Kidney epithelial cell (primary cell): ENCODE measurements at places on chromosomes 1 and 21.

- DNase-seq, result no peak
Observed at GRCh38 chr1:72851597-72851996, 569.3 kb upstream of the NEGR1 start.

DNA sequence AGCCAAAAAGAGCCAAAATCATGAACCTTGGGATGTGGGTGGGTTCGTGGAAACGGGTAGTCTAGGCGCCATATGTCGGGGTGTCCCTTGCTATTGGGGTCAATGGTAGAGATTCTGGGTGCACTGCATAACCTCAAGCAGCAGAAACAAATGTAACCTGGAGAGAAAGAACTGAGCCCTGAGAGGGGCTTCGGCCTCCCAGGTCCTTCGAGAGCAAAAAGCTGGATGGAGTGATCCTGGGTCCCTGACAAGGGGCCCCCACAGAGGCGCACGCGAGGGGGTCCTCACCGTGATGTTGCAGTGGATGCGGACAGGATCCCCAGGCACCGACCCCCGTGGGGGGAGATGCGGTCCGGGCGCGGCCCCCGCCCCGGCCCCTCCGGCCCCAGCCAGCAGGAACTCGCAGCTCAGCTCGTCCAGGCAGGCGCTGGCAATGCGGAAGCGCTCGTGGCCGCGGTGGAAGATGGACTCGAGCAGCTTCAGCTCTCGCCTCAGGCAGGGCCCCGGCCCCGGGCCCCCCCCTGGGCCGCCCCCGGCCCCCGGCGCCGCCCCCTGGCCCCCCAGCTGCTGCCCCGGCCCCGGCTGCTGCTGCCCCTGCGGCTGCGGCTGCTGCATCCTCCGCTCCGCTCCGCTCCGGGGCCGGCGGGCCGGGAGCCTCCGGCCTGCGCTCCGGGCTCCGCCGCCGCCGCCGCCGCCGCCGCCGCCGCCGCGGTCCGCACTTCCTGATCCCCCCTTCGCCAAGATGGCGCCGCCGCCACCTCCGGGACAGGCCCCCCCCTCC is at the start of gene UBE2Q1:
Gene UBE2Q1 (minus strand): TSS at position 724 of the 781 bp plus-strand sequence. CDS start 109 bp downstream, at position 615.
- DNase-seq, result no peak

DNA sequence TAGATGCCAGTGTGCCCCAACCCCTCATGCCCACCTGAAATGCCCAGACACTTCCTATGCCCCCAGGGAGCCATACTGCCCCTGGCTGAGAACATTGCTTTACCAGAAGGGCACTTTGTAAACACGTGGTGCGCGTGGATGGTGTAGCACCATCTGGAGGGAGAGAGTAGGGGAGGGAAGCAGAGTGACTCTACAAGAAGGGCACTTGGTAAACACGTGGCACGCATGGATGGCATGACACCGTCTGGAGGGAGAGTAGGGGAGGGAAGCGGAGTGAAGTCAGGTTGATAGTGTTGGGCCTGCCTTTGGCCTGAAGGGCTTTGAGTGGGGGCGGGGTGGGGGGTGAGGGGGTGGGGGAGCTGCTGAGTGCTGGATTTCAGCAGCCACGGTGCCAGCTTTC is 324.0 kb upstream of the VAMP3 start:
- no peak for DNase-seq

DNA sequence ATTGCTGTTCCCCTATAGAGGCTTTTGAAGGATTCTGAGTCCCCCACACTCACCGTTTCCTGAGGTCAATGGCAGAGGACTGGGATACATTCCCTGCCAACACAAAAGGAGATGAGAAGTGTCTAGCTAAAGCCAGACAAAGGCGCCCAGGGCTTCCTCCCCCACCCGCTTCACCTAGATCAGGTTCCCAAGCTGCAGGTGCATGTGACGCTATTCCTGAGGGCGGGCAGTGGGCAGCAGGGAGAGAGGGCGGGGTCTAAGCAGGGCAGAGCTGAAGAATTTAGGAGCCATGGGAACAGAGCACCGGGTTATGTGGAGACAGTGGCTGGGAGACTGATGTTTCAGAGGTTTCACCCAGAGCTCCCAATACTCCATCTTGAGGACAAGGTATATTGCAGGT is 6.0 kb upstream of the ARHGEF2 start:
- DNase-seq, result no peak

DNA sequence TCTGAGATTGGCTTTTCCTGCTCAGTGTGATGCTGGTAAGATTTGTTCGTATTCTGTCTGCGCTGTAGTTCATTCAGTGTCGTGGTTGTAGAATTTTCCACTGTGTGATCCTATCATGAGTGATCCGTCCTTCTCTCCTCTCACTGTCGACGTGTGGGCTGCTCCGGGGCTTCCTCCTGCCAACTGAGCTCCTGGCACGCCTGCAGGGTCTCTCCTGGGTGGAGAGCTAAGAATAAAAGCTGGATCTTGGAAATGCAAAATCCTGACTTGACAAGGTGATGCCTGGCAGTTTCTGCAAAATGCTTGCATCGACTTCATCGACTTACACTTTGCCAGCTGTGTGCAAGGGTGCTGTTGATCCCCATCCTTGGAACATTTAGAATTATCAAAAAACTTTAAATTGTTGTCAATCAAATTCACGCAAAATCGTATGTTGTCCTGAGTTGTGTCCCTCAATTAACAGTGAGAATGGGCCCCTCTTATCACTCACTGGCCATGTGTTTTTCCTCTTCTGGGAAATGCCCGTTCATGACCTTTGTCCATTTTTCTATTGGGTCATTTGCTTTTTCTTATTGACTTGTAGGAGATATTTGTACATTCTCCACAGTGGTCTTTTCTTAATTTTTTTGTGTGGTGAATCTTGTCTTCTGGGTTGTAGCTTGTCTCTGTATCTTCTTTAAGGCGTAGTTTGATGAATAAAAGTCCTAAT is 125.5 kb downstream of the CRYAA start:
- no peak for DNase-seq

GRCh38 chr1:36420409-36420808 is 22.7 kb upstream of the LSM10 start:
- no peak for DNase-seq

DNA sequence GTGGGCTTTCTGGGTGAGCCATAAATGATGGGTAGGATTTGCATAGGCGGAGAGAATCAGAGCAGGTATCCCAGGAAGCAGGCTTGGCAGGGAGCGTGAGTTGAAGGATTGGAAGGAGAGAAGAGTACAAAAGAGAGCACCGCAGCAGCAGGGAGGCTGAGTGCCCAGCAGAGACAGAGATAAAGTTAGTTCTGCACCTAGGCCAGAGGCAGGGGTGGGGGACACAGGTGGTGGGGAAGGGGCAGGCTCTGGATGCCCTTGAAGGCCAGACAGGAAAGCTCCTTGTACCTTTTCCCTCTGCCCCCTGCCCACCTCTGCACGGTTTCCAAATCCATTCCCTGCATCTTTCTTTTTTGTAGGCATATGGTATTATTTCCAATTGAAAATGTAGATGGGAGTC is 33.0 kb upstream of the TRABD2B start:
- DNase-seq, result no peak

GRCh38 chr1:50829014-50829958 is 130.8 kb downstream of the FAF1 start:
- DNase-seq, result no peak

DNA sequence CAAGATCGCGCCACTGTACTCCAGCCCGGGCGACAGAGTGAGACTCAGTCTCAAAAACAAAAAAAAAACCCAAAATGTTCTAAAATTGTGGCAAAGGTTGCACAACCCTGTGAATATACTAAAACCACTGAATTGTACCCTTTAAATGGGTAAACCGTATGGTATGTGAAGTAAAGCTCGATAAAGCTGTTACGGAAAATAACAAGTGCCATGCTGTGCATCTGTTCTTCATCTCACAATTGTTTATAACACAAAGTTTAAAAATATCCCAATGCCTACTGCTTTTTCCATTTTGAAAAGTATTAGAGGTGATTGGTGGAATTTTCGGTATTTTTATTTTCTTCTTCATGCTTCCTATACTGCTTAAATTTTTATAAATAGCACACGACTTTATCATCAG is 111.5 kb downstream of the ENAH start:
- no peak for DNase-seq

GRCh38 chr1:208942394-208943130 is 641.0 kb upstream of the CAMK1G start:
- no peak for DNase-seq

DNA sequence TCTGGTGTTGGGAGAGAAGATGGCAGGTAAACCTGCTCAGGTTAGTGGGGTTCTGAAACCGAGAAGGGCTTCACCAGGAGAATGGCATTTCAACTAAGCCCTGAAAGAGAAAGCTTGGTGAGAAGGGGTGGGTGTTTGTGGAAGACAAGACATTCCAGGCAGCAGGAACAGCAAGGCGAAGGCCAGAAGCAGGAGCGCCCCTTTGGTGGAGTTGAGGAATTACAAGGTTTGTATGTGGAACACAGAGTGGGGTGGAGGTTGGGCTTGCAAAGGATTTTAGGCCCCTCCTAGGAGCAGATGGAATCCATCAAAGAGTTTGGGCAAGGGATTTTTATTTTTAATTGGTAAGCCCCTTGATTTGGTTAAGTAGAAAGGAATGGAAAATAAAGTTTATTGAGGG is 24.8 kb upstream of the ELOA start:
- no peak for DNase-seq
